Stimulated activated CD8-positive, alpha-beta memory T cell treated with anti-CD3 and anti-CD28 coated beads, Interleukin-4, amount 100 ng/mL, for 48 hours (primary cell): ENCODE measurements at places on chromosomes 12 and 14.

DNA sequence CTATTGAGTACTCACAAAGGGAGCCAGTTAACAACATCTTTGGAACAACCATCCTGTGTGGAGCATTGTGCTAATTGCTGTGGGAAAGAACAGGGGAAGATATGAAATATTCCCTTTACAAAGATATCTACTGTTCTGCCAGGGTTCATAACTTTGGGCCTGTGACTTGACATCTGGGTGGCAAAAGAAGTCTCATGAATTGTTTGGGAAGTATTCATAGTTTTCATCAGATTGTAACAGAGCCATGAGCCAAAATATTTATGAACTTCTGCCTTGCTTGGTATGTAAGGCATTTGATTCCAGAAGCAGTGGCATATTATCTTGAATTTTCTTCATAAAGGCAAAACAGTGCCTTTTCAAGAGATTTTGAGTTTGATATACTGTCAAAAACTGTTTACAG is 816.2 kb downstream of the DIO2 start:
- DNase-seq: no peak

DNA sequence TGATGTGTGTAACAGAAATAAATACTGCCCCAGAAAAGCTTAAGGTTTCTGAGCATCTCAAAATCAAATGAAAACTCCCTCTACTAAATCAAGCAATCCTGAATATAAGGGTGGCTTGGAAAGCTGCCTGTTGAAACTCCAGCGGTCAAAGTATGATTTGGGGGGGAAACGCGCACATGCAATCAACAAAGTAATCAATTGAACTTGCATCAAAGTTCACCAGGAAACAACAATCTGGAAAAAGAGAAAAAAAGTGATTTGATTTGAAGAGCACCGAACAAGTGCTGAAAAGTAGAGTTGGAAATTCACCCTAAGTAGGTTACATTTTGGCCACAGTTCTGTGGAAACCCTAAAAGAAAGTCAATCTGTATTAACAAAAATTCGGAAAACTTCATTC is 700 bp downstream of the CNIH1 start:
- DNase-seq: no peak

GRCh38 chr12:49015196-49015595 is 3.4 kb downstream of the PRKAG1 start:
- no peak for DNase-seq

DNA sequence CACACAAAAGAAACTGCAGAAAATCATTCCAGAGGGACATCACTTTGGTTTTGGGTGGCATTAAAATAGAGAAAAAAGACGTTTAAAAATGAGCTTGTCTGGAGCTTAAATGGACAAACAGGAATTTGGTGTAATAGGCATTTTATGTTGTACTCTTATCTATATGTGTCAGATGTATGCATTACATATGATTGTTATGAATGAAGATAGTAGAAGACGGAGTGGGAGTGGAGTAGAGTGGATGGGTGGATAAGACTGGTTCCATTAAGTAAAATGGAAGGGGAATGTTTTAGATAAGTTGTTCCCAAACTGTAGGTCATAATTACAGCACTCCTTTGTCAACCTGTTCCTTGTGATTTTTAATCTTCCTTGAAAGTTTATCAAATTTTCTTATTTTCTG is 1.9 kb downstream of the CCDC91 start:
- DNase-seq: no peak

GRCh38 chr12:89067421-89068187 is 284.7 kb downstream of the DUSP6 start:
- DNase-seq: no peak

DNA sequence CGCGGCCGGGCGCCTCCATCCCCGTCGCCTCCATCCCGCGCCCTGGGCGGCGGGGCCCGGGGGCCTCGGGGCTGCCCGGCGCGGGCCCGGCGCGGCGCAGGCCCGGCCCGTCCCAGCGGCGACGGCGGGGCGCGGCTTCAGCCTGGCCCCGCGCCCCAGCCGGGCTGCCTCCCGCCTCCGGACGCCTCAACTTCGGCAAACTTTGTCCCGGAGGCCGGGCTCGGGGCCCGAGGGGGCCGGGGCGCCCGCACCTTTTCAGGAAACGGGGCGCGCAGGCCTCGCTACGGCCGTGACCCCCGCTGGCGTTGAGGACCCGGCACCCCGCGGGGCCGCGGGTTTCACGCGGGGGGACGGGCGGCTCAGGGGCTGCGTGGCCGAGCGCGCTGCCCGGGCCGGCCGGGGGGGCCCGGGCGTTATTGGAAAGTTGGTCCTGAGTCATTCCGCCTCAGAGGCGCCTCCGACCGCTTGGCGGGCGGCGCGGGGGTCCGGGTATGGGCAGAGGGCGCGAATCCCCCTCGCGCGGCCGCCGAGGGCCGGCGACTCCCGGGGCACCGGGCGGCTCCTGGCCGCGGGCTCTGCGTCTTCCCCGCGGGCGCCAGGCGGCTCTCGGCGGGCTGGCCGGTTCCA is 575 bp downstream of the TRAF3 start:
- no peak for DNase-seq

DNA sequence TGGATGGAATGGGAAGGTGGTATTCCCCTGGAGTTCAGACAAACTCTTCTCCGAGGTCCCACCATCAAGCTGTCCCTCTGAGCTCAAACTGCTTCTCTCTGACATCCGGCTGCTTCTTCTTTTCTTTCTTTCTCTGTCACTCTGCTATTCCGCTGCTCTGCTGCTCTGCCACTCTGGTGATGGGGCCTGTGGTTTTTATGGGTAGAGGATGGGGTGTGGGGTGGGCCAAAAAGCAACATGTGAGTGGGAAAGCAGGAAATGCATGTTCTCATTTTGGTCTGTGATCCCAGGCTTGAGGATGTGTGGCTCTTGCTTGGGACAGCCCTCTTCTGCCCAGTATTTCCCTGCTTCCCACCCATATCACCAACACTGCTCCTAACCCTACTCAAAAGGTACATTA is 30.6 kb downstream of the CLECL1 start:
- DNase-seq: peak; percentile 52

- DNase-seq: no peak
Observed at GRCh38 chr12:45010059-45010458, 40.8 kb downstream of the DBX2 start.

GRCh38 chr14:101980700-101981099 is 16.3 kb downstream of the DYNC1H1 start:
- DNase-seq: no peak

DNA sequence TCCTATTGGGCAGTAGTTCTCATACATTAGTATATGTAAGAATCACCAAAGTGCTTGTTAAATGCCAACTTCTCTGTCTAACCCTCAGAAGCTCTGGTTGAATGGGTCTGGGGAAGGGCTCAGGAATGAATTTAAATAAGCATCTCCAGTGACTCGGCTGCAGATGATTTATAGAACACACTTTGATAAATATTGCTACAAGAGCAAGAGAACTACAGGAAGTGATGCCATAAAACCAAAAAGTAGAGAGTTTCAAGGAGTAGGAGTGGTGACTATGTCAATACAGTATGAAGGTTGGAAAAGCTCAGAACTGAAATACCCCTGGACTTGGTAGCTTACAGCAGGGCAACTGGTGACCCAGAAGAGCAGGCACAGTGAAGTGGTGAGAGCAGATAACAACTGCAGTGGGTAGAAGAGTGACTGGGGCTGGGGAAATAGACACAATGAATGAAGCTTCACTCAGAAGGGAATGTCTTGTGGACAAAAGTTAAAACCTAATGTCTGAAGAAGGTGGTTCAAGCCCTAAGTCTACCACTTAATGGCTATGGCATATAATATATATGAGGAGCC is 8.0 kb upstream of the PLEKHA5 start:
- DNase-seq: no peak

- DNase-seq: no peak
Observed at GRCh38 chr12:27277846-27278260, 33.8 kb downstream of the STK38L start.

GRCh38 chr12:59808317-59808910 is 212.6 kb downstream of the SLC16A7 start:
- DNase-seq: no peak

- no peak for DNase-seq
Observed at GRCh38 chr14:79417961-79418360, 793.3 kb downstream of the DIO2 start.

GRCh38 chr12:98437806-98438595 is 77.4 kb upstream of the TMPO start:
- DNase-seq: no peak

GRCh38 chr12:121748571-121749265 is 36.2 kb downstream of the TMEM120B start:
- no peak for DNase-seq

DNA sequence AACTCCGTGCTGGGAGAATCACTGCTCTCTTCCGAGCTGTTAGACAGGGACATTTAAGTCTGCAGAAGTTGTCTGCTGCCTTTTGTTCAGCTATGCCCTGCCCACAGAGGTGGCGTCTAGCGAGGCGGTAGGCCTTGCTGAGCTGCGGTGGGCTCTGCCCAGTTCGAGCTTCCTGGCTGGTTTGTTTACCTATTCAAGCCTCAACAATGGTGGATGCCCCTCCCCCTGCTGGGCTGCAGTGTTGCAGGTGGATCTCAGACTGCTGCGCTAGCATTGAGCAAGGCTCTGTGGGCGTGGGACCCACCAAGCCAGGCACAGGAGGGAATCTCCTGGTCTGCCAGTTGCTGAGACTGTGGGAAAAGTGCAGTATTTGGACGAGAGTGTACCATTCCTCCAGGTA is 43.7 kb downstream of the GPR137C start:
- DNase-seq: no peak

- DNase-seq: no peak
Observed at GRCh38 chr12:84375449-84376170, 537.0 kb downstream of the SLC6A15 start.

GRCh38 chr12:5272018-5272785 is 159.7 kb upstream of the NTF3 start:
- DNase-seq: no peak
